ENCODE measurements at places on chromosomes 11 and 22.
A peak's percentile ranks its signal among the peaks of the same experiment; 100 is the strongest.

GRCh38 chr11:115297330-115297729, 206.9 kb downstream of the CADM1 start:
- DNase-seq: no peak

DNA sequence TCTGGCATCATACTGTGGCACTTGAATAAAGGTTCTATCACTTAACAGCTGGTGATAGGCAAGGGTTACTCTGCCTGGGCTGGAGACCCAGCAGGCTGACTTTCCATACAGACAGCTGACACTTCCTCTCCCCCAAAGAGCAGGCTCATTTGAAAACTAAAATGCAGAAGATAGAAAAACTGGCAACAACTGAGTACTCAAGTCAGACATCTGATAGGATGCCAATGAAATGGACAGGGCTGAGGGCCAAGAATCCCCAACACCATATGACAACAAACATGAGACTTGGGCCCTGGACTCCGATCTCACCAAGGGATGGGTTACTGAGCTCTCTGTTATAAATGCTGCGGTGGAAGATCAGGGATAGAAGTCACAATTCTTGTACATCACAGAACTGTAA, 237.2 kb downstream of the LRRC4C start:
- DNase-seq: no peak

- no peak for DNase-seq
Measured at GRCh38 chr22:38153821-38154562, 27.6 kb downstream of the PLA2G6 start.

- peak; percentile 94 for DNase-seq
Measured at GRCh38 chr11:120344302-120345004, 8.2 kb downstream of the ARHGEF12 start.

- no peak for DNase-seq
Measured at GRCh38 chr11:58905011-58905720, 34.1 kb upstream of the GLYATL1 start.

- DNase-seq: no peak
Measured at GRCh38 chr11:72132646-72133045, 2.9 kb upstream of the FOLR3 start.

GRCh38 chr11:1916132-1916985, 3.1 kb upstream of the TNNT3 start:
- DNase-seq: peak; percentile 38

DNA sequence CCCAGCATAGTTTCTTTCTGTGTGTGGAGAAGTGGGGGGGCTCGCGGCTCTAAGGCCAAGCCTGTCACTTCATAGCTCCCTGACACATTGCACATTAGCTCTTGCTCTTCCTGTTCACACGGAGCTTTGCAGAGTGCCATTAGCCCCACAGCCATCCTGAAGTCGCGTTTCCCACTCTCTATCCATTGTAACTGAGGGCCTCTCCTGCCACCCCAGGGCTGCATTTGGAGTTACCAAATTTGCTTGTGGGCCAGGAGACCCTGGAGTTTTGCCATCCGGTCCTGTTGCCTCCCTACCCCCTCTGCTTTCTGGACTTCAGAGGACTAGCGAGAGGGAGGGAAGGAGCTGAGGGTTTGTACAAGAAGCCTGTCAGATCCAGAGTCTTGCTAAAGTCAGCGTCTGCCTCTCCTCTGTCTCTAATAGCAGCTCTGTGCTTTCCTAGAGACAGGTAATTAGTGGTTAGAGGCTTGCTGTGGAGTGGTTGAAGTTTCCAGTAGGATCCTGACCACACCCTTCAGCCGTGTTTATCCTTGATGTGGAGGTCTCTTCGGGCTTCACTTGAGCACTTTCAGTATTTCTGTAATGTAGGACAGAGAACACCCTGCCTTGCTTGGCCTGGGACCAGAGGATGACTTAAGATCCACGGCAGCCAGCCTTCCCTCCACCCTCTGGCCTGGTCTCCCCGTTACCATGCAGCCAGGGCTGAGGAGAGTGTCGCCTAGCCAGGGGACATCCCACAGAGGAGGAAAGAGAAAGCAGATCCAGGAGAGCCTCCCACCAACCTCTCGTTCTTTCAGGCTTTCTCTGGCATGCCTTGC, 14.1 kb downstream of the DCPS start:
- DNase-seq: peak; percentile 85

- no peak for DNase-seq
Measured at GRCh38 chr22:50683994-50684371, 11.4 kb downstream of the SHANK3 start.

DNA sequence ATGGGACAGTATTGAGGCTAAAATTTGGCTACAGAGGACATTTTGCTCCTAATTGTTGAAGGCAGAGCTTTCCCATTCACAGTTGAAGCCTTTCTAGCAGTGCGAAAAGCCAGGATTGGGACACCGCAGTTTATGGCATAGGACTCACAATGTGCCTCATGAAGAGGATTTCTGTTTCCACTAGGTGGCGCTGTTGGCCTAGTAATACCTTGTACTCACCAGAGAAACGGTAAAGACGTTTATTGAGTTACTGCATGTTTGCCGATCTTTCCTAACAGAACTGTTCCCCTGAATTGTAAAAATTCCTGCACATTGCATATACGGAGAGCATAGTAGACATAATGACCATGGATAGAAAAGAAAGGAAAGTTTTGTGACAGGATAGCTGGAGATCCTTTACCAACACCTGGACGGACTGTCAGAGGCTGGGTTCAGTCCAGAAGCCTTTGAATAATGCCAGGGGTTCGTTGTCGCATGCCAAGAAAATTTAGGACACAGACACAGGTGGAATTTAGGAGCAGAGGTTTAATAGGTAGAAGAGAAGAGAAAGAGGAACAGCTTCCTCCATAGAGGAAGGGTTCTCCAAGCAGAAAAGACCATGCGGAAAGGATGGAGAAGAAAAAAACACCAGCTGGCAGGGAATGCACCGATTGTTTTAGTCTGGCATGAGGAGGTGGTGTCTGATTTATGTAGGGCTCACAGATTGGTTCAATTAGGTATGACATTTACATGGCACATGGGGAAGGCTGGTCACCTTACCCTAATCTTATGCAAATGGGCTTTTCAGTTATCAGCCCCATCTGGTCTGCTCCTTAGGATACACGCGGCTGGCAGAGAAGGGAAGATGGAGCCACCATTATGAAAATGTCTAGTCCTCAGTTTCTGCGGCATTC, 10.8 kb upstream of the OR51D1 start:
- DNase-seq: peak; percentile 79

GRCh38 chr22:18095101-18095805, 15.4 kb upstream of the TUBA8 start:
- no peak for DNase-seq

- no peak for DNase-seq
Measured at GRCh38 chr22:25038239-25038638, 85.7 kb downstream of the KIAA1671 start.

- peak; percentile 91 for DNase-seq
Measured at GRCh38 chr22:24156141-24156912, 25.0 kb upstream of the SUSD2 start.

DNA sequence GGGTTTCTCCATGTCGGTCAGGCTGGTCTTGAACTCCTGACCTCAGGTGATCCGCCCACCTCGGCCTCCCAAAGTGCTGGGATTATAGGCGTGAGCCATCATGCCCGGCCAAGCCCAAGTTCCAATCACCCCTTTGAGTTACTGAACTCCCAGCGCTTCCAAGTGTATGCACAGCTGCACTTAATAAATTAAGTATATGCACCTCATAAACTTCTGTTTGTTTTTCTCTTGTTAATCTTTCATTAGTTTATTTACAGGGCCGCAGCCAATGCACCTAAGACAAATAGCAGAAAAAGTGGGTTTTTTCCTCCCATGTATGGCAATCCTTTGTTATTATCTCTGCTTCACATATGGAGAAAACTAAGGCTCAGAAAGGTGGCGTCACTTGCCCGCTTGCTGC, 21.3 kb downstream of the SYN3 start:
- DNase-seq: no peak

DNA sequence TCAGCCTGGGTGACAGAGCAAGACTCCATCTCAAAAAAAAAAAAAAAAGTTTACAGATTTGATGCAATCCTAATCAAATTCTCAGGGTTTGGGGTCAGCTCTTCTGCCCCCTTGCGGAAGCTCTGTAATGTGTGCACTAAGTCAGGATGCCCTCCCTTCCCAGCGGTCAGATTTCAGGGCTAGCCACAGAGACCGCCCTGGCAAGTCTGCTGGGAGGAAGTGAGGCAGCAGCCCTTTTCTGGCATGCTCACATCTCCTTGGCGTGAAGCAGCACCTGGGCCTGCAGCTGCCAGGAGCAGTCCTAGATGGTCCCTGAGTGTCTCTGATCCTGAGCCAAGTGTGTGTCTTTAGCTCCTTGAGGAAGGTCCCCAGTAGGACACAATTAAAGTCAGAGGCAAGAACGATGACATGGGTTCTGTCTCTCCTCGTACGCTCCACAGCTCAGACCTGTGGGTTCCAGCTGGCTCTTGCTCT, 10.9 kb upstream of the APOBEC3C start:
- peak; percentile 91 for DNase-seq

All from NB4 (cell line).